ENCODE measurements at places on chromosomes 5 and 9.
A peak's percentile ranks its signal among the peaks of the same experiment; 100 is the strongest.

- no peak for DNase-seq
Observed at GRCh38 chr9:91533382-91533781, 109.8 kb upstream of the NFIL3 start.

GRCh38 chr9:86285261-86285660, 2.9 kb upstream of the ISCA1 start:
- DNase-seq: no peak

GRCh38 chr9:72046630-72047456, 13.6 kb downstream of the C9orf57 start:
- DNase-seq: no peak

DNA sequence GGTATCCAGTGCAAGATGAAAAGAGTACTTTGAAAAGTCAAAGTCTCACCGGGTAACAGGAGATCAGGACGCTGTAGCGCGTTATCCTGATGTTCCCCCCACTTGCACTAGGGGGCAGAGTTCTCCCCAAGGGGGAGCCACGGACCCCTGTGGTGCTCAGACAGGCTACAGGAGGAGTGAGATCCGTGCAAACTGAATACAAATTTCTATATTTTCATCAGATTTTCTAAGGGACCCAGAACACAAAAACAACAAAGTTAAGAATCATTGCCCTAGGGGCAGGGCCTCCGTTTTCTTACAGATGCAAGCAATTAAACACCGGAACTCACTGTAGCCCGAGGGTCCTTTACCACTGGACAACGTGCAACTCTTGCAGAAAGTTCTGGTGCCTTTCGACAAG, 2.0 kb downstream of the MYO10 start:
- peak; percentile 50 for DNase-seq

- DNase-seq: no peak
Observed at GRCh38 chr9:91181541-91181940, 180.2 kb downstream of the AUH start.

GRCh38 chr5:150441813-150442698, 7.5 kb downstream of the RPS14 start:
- peak; percentile 64 for DNase-seq

DNA sequence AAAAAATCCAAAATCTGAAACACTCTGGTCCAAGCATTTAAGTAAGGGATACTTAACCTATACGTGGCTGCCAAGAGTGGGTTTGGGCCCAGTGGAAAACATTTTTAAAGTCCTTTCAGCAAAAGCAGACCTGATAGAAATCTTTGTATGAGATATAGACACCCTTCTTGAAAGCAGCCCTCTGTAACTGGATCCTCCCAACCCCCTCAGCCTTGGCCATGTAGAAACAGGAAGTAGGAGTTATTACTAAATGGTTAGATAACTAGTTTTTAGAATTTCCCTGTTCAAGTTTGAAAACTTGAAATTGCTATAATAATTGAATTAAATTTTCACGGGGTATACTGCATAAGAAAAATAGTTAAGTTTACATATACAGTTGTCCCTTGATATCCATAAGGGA, 111.3 kb upstream of the PCA3 start:
- no peak for DNase-seq

GRCh38 chr5:8981496-8981895, 564.4 kb downstream of the SEMA5A start:
- DNase-seq: no peak

DNA sequence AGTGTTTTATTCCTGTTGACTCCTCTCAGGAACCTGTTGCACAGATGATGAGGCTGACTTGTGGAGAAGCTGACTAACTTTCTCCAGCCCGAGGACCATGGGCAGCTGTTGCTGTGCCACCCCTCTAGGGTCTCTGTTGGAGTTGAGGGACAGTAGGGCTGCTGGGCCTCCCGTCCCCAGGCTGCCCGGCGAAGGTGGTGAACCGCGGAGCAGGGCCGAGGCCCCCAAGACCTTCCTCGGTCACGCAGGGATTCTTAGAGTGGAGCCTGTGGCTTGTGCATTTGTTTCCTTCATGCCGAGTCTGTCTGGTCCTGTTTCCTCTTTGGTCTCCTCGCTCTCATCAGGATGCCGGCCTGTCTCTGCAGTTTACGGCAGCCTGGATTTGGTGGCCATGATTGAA, 40.2 kb downstream of the CACNA1B start:
- no peak for DNase-seq

DNA sequence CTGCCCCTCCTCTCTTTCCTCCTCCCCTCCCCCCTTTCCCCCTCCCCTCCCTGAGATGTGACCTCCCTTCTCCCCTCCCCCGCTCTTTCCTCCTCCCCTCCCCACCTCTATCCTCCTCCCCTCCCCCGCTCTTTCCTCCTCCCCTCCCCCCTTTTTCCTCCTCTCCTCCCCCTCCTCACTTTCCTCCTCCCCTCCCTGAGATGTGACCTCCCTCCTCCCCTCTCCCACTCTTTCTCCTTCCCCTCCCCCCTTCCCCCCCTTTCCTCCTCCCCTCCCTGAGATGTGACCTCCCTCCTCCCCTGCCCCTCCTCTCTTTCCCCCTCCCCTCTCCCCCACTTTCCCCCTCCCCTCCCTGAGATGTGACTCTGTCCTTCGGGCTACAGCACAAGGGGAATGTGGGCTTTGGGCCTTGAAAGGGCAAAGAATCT, 169.8 kb downstream of the COL23A1 start:
- no peak for DNase-seq

DNA sequence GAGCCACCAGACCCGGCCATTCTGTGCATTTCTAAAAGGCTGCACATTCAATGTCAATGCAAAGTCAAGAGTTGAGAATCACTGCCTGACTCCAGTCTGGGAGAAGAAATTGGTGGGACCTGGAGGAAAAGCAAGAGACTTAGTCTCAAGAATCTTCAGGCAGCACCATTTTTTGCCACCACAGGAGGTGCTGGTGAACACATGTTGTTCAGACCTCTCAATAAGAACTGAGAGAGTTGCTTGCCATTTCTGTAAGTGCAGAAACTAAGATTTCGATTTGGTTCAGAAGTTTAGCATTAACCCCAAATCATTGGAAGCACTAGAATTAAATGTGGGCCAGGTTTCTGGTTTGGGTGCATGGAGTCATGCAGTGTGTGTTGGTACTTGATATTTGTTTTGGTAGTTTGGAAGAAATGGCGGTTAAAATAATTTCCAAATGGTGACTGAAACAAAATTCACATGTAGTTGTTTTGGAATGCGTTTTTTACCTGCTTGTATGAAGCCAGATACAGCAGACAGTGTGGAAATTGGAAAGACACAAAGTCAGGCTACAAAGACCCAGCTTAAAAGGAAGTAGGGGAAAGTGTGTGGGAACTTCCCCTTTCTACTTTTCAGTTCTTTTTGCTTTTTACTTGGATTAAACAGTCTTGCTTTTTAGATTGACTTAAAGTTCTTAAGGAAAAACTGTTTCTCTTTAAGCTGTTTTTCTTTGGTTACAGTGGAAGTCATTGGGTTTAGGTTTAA, 20.4 kb downstream of the PDE8B start:
- no peak for DNase-seq

GRCh38 chr9:11016081-11016480, 403.3 kb upstream of the PTPRD start:
- no peak for DNase-seq

DNA sequence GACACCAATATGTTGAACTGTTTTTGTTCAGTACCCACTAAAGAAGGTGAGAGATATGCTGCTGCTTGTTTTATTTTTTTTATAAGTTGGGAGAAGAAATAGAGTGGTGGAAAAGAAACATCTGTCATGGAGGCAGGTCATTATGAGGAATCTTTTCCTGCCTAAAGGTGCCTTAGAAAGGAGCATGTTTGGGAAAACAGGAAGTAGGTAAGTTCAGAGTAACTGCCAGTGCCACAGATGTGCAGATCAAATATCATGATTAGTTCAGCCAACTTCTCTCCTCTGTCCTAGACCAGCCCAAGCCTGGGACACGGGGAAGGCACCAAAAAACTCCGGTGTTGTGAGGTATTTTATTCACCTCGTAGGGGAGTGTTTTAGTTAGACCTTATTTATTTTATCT, 144.2 kb downstream of the MAN2A1 start:
- no peak for DNase-seq

- DNase-seq: no peak
Observed at GRCh38 chr5:21910731-21911130, 942.4 kb downstream of the CDH12 start.

DNA sequence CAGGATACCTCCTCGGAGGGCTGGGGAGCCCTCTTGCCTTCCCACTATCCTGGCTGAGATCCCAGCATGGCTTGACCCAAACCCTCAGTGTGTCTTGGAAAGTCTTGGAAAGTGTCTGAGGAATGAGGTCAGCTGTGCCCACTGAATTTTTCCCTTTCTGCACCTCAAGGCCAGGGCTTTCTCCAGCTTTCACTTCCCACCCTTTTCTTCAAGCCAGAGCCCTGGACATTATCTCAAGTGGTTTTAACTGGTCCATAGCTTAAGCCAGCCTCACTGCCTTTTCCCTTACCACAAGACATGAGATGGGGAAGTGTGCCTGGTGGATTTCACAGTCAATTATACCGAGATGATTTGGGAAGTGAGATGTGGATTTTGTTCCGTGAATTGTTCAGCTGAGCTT, 35.7 kb upstream of the LHX2 start:
- no peak for DNase-seq

- peak; percentile 86 for DNase-seq
Observed at GRCh38 chr9:127835991-127836516, 18.4 kb downstream of the ENG start.

DNA sequence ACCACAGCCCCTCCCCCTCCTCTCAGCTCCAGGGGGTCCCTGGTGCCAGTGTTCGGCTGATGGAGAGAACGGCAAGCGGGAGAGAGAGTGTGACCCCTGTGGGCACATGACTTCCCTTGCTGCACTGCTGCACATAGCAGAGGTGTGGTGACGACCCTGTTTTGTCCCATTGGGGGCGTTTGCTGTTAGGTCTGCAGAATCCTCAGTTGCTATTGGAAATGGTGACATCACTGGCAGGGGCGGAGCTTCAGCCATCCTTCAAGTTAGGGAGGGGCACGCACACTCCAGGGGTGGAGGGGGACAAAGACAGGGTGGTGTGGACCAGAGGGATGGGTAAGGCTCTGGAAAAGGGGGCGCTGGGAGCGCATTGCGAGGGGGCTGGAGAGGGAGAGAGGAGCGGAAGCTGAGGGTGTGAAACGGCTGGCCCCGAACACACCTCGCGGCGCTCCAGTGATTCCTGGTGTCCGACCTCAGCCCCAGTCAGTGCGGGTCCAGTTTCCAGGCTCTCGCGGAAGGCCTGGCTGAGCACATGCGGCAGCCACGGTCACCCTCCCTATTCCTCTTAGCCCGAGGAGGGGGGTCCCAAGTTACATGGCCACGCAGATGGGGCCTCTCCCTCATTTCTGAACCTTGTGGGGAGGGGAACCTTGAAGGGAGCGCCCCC, 764 bp upstream of the GRIN1 start:
- no peak for DNase-seq

GRCh38 chr9:131704141-131704983, 35.5 kb downstream of the RAPGEF1 start:
- DNase-seq: no peak

GRCh38 chr5:41787265-41787664, 83.0 kb downstream of the OXCT1 start:
- no peak for DNase-seq

DNA sequence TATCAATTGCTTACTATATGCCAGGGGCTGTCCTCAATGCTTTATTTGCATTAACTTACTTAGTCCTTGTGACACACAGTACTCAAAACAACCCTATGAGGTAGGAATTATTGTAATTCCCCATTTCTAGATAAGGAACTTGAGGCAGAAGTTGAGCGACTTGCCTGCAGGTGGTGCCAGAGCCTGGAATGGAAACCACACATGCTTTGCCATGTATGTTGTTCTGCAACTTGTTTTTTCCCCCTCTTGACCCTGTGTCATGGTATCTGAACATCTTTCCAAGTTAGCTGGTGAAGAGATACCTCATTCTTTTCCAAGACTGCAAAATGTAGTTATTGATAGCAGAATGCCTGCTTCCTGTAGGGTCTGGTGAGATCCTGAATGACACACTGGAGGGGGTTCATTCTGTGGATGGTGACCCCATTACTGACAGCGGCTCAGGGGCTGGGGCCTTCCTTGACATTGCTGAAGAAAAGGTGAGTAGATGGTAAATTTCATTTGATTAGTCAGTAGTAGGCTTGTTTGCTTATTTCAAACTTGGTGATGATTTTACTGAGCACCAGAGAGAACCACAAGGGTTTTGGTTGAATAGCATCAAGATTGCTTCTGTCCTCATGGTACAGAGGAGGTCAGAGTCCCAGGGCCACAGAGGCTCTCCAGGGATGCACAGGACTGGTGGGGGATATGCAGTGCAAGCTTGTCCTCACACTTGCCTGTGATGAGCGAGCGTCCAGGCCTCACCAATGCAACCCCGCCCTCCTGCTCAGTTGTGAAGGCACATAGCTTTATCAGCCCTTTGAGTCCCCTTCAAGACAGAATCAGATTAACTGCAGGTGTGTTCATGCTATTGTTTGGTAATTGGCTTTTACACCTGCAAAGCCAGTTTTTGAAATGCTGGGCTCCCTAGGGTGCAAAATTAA, 57.0 kb downstream of the COL15A1 start:
- peak; percentile 38 for DNase-seq

GRCh38 chr9:98031935-98032334, 24.6 kb upstream of the NANS start:
- DNase-seq: no peak

GRCh38 chr5:14908172-14908571, 36.6 kb upstream of the ANKH start:
- peak; percentile 62 for DNase-seq

- DNase-seq: no peak
Observed at GRCh38 chr9:107883496-107884124, 394.0 kb upstream of the KLF4 start.

- no peak for DNase-seq
Observed at GRCh38 chr9:16276866-16277265, 593.6 kb downstream of the BNC2 start.

Measured in dermis microvascular lymphatic vessel endothelial cell (primary cell).